ENCODE measurements at places on chromosomes 3 and 15. TPM values are rescaled to one million over a fixed set of nuclear protein-coding genes. Genes with fewer than 3 reads are reported as not detected.

Gene BFSP2
- total RNA-seq, result not detected

Gene EFCC1
- 1.6 TPM for total RNA-seq

Gene ROBO2
- total RNA-seq, result 1.6 TPM

Gene GABRB3
- total RNA-seq, result 4.5 TPM

Gene NUP210
- 5.5 TPM for total RNA-seq

Gene ADCY5
- total RNA-seq, result 16.8 TPM

Gene CMTM8
- 7.6 TPM for total RNA-seq

Gene REC114
- total RNA-seq, result not detected

Gene SYNPR
- not detected for total RNA-seq
